ENCODE measurements at places on chromosomes 1 and 21. TPM values are rescaled to one million over a fixed set of nuclear protein-coding genes. Genes with fewer than 3 reads are reported as not detected.

PLA2G2C gene
- total RNA-seq = not detected

- H3K27ac ChIP-seq = no peak overlapping the region
- no peak for DNase-seq
- H3K4me3 ChIP-seq = no peak overlapping the region
- H3K36me3 ChIP-seq = no peaks in the 10 kb centered on the region
These were observed 658.4 kb upstream of the ZP4 start for GRCh38 chr1:238549137-238549536.

DNA sequence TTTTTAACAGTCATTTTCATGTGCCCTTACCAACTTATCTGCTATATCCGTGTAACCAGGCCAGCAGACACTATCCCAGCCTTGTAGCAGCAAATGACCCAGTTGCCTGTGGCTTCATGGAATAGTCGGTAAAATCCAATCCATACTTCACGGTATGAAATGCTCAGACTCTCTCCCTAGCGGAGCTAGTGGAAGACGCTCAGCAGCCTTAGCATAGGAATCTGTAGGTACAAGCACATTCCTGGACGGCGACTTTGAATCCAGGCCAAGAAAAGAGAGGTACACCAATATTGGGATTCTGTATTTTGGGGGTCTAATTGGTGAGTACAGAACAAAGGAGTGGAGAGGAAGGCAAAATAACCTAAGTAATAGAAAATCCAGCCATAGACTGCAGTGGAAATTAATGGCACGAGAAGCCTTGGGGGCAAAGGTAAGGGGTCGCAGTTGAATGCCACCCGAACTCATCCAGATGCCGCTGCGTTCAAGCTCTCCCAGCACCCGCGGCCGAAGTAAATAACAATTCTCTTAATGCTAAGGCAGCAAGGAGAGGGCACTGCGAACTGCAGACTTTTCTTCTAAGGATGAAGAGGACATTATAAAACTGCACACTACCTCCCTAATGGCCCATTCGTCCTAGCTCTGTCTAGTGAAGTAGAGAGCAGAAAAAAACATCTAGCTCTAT, 17.7 kb upstream of the TBX15 start:
- DNase-seq = no peak
- H3K27ac ChIP-seq = peak overlapping the region; percentile 2
- H3K36me3 ChIP-seq = no peaks in the 10 kb centered on the region
- H3K27me3 ChIP-seq = peaks cover 59% of the 10 kb centered on the region

DNA sequence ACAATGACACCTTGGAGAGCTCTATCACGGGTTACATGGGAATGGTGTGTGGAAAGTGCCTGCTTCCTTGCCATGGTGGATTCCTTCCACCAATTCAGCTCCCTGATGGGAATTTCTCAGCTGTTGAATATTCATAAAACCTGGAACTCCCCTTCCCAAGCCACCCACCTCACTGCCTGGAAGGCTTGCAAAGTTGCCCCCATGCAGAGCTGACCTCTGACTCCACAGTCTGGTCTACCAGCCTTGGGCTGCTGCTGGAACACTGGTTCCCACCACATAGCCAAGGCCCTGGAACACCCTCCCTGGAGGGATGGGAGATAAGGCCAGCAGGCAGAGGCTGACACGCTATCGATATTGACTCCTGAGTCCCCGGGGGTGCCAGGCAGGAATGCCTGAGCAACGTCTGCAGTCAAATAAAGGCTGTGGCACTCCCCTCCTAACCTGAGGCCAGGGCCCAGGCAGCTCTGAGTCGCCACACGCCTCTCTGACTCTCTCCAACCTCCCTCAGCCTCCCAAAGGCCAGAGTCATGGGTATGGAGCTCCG, 8.8 kb downstream of the CCDC24 start:
- no peaks in the 10 kb centered on the region for H3K27me3 ChIP-seq
- H3K4me3 ChIP-seq = no peak overlapping the region
- no peak for DNase-seq
- no peaks in the 10 kb centered on the region for H3K36me3 ChIP-seq
- H3K4me1 ChIP-seq = peaks cover 23% of the 10 kb centered on the region

DNA sequence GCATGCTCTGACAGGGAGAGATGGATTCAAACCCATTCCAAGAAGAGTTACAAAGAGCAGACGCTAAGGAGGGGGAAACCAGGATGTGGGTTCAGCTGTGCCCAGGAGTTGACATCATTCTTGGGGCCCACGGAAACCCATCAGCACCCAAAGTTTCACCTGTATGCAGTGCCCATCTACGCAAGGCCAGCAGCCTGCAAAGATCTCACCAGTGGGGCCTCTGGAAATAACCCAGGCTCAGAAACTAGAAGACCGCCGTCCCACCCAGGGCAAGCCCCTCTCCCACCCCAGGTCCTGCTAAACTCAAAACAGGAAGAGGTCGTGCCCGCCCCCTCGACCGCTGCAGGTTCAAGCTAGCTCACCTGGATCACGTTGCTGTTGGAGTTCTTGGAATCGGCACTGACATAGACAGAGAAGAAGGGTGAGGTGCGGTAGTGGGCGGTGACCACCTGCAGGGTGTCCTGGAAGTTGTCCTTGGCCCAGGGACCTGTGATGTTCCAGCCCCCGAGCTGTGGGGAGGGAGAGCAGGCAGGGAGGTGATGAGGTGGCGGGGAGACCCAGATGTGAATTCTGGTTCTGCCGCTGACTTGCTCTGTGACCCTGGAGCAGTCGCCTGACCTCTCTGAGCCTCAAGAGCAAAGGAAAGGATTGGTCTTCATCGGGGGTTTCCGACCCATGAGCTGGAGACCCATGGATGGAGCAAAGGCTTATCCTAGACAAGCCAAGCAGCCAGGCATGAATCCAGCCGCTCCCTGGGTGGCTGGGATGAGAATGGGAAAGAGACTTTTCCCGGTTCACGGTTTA, 31.7 kb downstream of the ECE1 start:
- H3K27me3 ChIP-seq = no peaks in the 10 kb centered on the region
- H3K4me1 ChIP-seq = peaks cover 52% of the 10 kb centered on the region
- H3K36me3 ChIP-seq = peaks cover 30% of the 10 kb centered on the region
- H3K27ac ChIP-seq = no peak overlapping the region
- H3K4me3 ChIP-seq = no peak overlapping the region

DNA sequence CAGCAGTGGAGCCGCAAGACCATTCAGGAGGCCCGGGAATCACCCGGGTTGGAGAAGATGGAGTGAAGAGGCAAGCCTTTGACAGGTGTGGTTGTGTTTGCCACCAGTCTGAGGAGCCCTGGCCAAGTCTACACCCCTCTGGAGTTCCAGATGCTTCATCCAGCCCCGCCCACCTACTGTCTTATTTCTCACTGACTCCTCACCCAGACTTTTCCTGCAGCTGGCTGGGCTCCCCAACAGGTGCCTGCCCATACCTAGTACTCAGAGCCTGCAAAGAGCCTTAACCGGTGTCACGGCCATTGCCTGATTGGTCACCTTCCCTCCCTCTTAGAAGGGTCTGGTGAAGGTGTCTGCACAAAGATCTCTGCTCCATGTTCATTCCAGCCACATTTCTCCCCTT, 16.0 kb downstream of the SLC9A1 start:
- peaks cover 56% of the 10 kb centered on the region for H3K4me1 ChIP-seq
- no peaks in the 10 kb centered on the region for H3K27me3 ChIP-seq
- peaks cover 4% of the 10 kb centered on the region for H3K36me3 ChIP-seq
- no peak overlapping the region for H3K4me3 ChIP-seq
- H3K27ac ChIP-seq = no peak overlapping the region
- no peak for DNase-seq
